ENCODE measurements at places on chromosomes 6 and 20. TPM values are rescaled to one million over a fixed set of nuclear protein-coding genes. Genes with fewer than 3 reads are reported as not detected.

Gene HLA-DQB1
- polyA plus RNA-seq = not detected

Gene RCAN2
- 8.7 TPM for polyA plus RNA-seq

DNA sequence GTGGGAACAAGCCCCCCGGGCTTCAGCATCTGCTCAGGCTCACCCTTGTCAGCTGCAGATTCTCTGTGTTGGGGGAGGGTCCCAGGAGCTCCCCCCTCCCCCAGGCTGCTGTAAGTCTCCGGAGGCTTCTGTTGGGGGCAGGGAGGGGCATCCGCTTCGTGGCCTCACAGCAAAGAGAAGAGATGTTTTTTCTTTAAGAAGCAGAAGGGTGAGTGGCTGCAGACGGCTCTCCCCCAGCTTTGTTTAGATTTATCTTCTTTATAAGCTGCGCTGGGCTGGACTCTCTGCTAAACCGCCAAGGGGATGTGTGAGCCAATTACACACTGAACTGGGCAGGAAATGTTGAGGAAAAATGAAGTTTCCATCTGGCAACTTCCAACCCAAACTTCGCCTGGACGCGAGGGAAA lies 48.7 kb upstream of the GATA5 start:
- DNase-seq = peak; percentile 12

DNA sequence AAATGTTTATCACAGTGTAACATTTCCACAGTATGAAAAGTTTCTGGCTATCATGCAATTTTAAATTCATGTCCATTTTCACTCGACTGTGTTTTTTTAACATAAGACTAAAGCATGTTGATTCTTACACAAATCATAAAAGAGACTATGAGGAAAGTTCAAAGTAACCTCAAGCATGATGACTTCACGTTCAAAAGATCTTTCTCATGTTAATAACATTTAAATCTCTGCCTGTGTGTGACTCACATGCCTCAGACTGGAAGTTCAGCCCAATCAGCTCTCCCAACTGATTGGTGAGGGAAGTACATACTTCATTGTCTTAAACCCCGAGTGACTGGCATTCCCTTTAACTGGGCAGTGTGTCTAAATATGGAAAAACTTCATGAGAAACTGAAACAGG lies 37.4 kb downstream of the ATXN1 start:
- DNase-seq = peak; percentile 96

DNA sequence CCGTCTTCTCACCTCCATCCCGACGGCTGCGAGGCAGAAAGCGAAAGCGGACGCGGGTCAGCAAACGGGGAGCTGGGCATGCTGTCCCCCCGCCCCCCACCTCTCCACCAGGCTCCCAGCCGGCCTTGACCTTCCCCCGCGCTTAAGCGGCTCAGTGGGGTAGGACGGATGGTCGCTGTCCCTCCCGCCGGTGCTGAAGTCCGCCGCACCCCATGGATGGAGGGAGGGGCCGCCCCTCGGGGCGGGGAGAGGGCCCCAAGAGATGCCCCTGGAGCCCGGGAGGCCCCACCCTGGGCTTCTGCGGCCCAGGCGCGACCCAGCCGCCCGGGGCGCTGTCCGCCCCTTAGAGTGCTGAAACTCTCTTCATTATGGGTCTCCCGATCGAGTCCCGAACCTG lies at the start of gene KCNB1:
KCNB1 (minus strand) TSS at position 48 of the 397 bp plus-strand sequence. CDS start 188 bp downstream, outside the sequence.
- peak; percentile 72 for DNase-seq

Data from GM23248 (cell line).